ENCODE measurements at places on chromosomes 3 and 15. TPM values are rescaled to one million over a fixed set of nuclear protein-coding genes. Genes with fewer than 3 reads are reported as not detected.

- H3K36me3 ChIP-seq = no peaks in the 10 kb centered on the region
- no peaks in the 10 kb centered on the region for H3K27me3 ChIP-seq
- no peak overlapping the region for H3K27ac ChIP-seq
- no peaks in the 10 kb centered on the region for H3K4me1 ChIP-seq
Measured at GRCh38 chr3:58867621-58868020, 182.2 kb downstream of the CFAP20DC start.

SLC7A14 gene
- 0.01 TPM for polyA plus RNA-seq

SH2D7 gene
- 0.04 TPM for polyA plus RNA-seq

FBXL2 gene
- polyA plus RNA-seq = 2.4 TPM

GOLGA6L22 gene
- not detected for polyA plus RNA-seq

FYTTD1 gene
- 12.1 TPM for polyA plus RNA-seq
